Effector CD8-positive, alpha-beta T cell (primary cell): ENCODE measurements at places on chromosomes 4 and X.

GRCh38 chr4:183429489-183429888, 14.9 kb upstream of the CDKN2AIP start:
- DNase-seq = no peak

DNA sequence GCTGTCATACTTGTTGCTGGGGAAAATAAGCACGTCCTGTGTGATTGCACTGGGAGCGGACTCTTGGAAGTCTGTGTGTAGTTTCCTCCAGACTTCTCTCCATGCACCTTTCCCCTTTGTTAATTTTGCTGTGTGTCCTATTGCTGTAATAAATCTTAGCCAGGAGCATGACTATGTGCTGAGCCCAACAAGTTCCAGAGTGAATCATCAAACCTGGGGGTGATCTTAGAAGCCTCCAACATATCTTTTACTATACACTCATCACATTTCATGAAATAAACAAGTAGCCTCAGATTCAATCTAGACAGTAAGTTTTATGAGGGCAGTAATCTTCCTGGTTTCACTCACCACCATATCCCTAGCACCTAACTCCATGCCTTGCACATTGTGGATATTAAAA, 43.3 kb upstream of the FGF13 start:
- no peak for DNase-seq

DNA sequence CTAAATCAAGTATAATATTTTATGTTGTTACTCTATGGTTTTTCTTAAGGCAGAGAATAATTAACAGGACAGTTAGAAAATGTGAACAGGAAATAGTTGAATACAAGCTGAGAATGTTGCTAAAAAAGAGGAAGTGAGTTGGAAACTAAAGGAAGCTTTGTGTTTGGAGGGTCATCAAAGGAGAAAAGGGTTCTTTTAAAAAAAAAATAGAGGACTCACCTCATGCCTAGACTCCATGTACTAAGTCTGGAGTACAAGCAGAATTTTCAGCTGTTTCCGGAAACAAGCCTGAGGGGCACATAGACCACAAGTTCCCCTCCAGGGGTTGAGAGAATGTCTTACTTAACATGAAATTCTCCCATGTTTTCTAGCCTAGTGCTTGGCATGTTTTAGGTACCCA, 20.1 kb upstream of the MAP7D3 start:
- DNase-seq = no peak

GRCh38 chr4:28010577-28011240, 1150.1 kb downstream of the STIM2 start:
- DNase-seq = no peak

DNA sequence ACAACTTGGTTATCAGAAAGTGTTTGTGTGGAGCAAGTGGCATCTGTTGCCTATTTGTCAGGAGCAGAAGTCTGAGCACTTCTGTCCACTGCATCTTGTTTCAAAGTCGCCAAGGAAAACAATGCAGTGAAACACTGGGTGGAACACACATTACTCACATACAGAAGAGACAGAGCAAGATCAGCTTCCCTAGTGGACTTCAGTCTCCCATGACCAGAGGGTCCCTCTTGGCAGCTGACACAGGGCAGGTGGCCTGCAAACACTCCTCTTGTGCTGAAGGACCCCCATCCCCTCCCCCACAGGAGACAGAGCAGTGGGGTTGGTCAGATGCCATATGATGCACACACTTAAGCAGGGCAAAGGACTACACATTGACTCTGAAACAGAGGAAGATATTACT, 3.6 kb upstream of the BBS12 start:
- no peak for DNase-seq

DNA sequence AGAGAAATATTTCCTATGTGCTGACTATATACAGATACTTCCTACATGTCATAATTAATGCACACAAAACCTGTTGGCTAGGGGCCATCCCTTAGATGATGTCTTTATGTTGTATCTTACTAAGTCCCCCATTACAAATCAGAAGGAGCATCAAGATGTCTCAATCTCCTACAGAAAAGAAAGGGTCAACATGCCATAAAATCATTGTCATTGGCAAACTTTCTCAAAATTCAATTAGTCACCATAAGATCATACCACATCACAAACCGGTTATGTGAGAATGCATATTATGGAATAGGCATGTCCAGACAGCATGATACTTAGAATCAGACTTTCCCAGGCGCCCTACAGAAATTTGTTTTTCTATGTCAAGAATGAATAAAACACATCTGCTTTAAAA, 175.2 kb upstream of the TET2 start:
- no peak for DNase-seq

DNA sequence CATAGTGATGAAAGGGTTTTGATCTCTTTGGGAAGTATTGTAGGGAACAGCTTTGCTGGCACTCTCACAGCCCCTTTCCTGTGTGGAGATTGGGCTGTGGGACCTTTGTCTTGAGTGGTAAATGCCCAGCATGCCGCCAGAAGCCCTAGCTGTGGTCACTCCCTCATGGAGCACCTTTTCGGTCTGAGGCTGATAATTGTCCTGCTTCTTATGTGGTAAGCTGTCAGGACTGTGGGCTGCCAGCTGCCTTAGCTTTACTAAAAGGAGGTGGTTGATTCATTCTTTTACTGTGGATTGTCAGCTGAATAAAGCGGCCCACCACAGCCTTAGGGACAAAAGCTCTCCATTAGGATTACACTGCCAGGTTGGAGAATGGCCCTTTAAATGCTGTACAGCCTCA, 7.1 kb downstream of the PASD1 start:
- DNase-seq = no peak

DNA sequence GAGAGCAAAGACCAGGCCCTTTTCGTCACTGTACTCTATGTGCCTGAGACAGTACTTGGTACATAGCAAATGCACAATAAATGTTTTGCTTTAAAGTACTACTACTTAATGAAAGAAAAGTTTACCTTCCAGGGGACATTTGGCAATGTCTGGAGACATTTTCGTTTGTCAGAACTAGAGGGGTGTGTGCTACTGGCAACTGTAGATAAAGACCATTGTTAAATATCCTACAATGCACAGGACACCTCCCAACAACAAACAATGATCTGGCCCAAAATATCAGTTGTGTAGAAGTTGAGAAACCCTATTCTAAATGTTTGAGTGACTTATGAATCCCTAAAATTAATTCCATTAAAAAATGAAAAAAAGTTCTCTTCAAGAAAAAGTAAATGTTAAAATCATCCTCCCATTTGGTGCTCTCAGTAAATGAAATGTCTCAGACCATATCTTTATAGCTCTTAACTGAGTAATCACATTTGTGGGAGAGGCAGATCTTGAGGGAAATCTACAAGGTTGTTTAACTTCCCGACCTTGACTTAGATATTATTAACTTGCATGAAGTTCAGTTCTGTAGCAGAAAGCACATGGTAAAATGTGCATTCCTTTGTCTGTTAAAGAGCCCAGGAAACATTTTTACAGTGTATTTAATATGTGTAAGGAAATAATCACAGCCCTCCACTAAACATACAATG, 18.5 kb downstream of the EGFL6 start:
- DNase-seq = no peak

GRCh38 chr4:114368751-114369150, 229.9 kb upstream of the UGT8 start:
- DNase-seq = no peak

DNA sequence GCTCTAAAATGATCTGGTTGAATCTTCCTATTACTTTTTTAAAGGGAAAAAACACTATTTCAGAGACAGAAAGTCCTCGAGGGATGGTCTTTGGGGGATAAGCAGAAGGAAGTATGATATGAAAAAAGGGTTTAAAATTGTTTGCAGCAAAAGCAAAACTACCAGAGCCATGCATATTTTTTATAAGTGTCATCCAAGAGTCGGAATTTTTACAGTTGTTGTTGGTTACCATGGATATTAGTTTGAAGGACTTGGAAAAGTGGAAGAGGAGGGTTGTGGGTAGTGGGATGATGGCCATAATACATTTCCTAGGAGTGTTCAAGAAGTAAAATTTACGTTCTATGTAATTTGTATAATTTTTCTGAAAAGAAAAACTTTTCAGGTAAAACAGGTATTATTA, 134.4 kb downstream of the PCDH7 start:
- no peak for DNase-seq
